ENCODE measurements at places on chromosomes 3 and 15.

DNA sequence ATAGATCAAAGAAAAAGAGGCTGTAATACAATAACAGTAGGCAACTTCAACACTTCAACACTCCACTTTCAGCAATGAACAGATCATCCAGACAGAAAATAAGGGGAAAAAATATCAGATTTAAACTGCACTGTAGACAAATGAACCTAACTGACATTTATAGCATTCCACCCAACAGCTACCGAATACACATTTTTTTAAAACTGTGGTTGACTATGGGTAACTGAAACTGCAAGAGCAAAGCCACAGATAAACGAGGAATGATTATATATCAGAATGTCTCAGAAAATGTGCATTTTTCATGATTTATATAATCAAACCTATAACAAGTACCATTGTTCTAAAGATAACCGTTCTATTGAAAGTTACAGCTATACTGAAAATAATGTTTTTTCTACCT lies 514.9 kb upstream of the DPPA4 start:
- no peak for DNase-seq

GRCh38 chr15:101407439-101407838 lies 82.1 kb downstream of the PCSK6 start:
- no peak for DNase-seq

GRCh38 chr3:9179826-9180763 lies 69.4 kb downstream of the SRGAP3 start:
- DNase-seq = peak; percentile 24

GRCh38 chr3:172124271-172124670 lies 84.9 kb downstream of the FNDC3B start:
- DNase-seq = no peak

DNA sequence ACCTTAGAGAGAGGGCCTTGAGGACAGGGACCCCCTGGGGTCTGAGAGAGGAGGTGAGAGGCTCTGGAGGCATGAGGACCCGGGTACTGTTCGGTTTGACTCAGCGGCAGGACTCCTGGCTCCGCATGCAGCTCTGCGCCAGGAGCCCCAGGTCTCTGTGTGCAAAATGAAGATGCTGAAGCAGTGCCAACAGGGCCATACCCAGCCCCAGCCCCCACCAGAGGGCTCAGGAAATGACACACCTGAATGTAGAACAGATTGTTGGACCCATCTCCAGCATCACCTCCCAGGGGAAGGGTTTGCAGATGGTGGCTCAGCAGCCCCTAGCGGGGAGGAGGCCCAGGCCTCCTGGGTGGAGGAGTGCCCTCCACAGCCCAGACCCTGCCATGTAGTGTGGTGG lies 30.2 kb downstream of the EPHB3 start:
- DNase-seq = no peak

- DNase-seq = no peak
Measured at GRCh38 chr15:51024735-51025453, 69.8 kb downstream of the TNFAIP8L3 start.

DNA sequence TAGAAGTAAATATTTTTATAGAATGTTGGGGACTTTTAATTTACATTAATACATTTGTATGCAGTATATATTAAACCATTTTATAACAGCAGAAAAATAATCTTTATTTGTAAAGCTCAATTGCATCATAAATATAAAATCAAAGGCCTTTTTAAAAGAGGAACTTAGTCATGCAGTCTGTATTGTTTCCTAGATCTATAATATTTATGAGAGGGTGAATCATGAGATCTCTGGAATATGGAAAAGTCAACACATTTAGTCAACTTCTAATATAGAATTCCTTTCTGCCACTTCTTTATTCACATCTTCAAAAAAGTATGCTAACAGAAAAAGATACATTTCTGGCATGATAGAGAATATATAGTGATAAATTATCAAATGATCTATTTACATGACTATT lies 410.3 kb upstream of the ZNF385D start:
- no peak for DNase-seq

DNA sequence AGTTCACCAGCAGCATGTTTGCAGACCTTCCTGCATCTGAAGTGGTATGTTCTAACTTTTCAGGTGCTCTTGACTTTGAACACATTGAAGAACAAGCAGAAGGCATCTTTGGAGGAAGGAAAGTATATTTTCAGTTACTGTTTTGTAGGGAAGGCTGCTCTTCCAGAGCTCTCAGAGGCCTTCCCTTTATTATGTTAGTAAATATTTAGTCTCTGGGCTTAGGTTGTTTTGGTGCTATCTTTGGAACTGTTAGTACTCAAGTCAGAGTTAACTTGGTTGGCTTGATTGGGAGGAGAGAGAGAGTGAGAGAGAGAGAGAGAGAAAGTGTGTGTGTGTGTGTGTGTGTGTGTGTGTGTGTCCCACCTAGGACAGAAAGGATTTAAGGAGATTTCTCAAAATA lies 188.2 kb downstream of the ITPR1 start:
- no peak for DNase-seq

- no peak for DNase-seq
Measured at GRCh38 chr3:136645915-136646314, 106.3 kb downstream of the STAG1 start.

- no peak for DNase-seq
Measured at GRCh38 chr3:134239538-134239937, 11.1 kb downstream of the RYK start.

All from CD4-positive, alpha-beta T cell treated with Interleukin-17A for 4 hours (primary cell).